Cortex of kidney (tissue), 1 donor: ENCODE measurements at places on chromosomes 16 and 17.

DNA sequence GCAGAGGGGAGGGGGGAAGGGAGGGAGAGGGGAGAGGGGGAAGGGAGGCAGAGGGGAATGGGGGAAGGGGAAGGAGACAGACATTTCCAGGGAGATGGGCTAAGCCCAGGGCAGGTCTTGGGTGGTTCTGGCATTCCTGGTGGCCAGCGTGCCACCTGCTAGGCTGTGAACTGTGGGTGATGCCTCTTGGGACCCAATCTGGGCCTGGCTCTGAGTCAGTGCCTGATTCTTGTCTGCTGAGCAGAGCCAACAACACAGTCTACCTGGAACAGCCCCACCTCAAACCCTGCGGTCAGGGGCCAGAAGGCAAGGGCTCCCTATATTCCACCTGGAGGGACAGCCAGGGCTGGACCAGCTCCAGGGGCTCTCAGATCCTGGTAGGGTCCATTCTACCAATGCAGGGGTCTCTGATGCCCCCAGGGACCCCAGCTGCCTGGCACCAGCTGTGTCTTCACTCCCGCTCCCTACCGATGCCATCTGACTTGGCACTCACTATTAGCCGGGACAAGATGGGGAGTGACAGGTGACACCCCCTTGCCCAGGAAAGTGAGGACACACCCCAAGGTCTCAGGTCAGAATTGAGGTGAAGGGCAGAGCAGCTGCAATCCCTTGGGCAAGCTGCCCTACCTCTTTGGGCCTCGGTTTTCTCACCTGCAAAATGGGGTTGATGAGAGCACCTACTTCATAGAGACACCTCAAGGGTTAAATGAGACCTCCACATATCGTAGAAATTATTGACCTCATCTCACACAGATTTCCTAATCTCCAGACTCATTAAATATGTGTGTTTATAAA, 87.2 kb downstream of the LITAF start:
- no peak for DNase-seq

- DNase-seq: no peak
Measured at GRCh38 chr17:34503528-34504195, 75.7 kb upstream of the TMEM132E start.

DNA sequence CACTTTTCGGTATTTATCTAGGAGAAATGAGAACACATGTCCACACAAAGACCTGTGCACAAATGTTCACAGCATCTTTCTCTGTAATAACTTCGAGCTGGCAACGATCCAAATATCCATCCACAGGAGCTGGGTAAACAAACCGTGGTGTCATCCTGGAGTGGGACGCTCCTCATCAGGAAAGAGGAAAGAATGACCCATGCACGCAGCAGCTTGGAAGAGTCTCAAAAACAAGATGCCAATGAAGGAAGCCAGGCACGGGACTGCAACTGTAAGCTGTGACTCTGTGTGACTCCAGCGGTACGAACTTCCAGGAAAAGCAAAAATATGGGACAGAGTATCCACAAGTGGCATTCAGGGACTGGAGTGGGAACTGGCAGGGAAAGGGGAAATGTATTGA, 36.7 kb upstream of the CIBAR2 start:
- DNase-seq: no peak

DNA sequence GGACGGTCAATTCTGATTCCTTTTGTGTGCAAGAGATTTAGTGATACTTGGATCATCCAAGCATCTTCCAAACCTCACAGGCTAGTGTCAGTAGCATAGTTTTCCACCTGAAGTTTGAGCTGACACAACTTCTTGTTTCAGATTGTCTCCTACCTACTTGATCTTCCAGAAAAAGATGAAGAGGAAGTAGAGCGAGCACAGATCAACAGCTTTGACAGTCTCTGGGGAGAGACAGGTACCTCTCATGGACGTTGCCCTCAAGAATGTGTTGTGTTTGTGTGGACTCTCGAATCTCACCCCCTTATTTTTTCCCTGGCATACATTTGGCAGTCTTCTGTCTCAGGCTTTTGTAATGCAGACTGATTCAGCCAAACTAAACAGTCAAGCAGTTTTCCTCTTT, 47.4 kb downstream of the CYB561 start:
- no peak for DNase-seq

- DNase-seq: no peak
Measured at GRCh38 chr16:82776470-82777146, 149.8 kb downstream of the CDH13 start.

- no peak for DNase-seq
Measured at GRCh38 chr16:87838643-87839541, 30.4 kb downstream of the SLC7A5 start.

DNA sequence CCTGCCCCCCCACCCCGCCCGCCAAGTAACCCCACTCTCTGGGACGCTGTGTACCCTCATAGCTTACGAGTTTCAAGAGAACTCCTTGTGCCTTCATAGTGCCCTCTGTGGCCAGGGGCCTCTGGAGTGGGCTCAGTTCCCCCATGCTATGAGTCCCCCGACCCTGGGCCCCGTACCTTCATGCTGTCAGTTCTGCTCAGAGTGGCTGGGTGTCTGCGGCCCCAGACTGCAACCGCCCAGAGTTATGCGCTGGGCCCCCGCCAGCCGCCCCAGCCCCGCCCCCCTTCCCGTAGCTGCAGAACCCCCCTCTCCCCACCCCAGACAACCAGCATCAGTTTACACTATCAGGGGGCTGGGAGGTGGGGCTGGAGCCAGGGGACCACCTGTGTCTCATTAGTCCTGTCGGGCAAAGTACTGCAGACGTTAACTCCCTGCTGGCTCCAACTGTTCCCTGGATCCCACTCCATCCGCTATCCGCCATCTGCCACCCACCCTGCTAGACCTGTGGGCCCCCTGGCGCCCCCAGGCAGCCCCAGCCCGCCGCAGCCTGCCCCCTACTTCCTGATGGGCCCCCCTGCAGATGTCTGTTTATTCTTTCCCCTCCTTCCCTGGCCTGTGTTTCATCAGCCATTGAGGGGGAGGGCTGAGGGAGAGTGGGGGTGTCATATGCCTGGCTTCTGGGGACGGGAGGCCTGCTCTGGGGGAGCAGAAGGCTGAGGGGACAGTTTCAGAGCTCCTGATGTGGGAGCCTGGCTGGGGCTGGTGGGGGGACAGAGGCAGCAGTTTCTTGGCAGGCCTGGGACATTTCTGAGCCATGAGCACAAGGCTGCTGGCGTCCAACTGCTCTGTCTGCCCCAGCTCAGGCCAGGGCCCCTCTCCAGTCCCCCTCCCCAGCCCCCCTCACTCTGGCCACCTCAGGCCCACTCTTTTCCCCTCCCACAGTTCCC, at the start of gene MFAP4:
Gene MFAP4, minus strand, starts transcription at position 217 of the 947 bp plus-strand sequence. Its CDS starts 35 bp downstream, at position 182.
- no peak for DNase-seq

DNA sequence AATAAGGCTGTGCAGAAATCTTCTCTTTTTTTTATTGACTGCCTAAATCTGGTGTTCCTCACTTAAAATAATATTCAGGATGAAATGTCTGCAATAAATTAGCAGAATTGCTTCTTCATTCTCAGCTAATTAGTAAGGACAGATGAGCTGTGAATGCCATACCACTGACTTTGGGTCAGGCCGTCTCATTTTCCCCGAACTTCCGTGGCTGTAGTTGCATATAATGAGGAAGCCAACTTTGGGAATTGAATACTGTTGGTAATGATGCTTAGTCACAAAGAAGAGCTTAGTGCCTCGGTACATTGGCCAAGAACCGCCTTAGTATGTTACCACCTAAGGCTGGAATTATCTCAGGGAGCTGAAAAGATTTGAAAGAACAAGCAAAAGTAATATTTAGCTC, 47.6 kb downstream of the NUP93 start:
- no peak for DNase-seq

DNA sequence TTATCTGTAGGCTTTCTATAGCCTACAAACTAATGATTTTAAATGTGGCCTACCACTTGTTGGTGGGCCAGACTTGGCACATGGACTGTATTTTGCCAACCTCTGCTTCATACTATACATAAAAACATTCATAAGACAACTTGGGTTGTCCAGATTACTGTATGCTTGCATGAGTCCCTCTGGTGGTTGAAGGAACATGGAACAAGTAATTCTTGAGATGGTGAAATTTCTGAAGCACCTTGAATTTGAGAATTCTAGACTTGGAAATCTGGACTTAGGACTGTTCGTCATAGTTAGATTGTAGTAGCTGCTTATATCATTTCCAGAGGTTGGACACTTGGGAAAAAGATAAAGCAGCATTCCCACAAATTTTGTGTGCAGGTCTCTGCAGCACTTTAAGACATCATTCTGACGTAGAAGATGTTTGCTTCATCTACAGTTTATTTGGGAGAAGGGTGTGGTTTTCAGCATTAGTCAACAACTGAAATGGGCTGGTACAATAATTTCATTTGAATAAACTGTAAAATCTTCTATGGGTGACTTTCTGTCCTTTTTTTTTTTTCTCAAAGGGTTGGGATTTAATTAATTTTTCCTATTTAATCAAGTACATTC, 31.2 kb downstream of the NFATC3 start:
- no peak for DNase-seq

DNA sequence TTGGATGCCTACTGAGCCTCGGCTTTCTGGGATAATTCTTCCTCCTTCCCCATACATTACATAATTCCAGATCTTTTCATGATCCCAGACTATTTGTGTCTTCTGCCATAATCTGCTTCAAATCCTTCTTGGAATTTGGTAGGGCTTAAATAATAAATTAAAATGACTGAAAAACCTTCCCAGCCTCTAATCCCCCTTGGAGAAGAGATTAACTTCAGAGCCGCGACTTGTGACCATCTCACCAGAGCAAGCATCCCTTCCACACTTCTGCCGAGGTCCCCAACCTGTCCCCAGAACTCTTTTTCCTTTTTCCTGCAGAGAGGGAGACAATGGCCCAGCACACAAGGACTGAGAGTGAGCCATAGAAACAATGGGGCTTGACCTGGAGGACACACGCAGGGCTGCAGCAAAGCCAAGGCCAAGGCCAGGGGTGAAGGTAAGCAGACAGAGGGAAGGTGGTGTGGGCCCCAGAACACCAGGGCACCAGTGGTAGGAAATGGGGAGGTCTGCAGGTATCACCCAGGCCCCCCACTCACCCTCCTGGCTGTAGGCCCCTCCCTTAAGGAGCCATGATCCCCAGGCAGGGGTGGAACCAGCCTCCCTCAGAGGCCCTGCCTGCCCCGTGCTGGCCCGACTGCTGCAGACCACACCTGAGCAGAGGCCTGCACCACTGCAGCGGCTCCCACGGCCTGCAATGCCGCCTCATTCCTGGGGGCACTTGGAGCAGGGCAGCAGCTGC, 9.6 kb upstream of the BCAR1 start:
- DNase-seq: no peak

- no peak for DNase-seq
Measured at GRCh38 chr17:1108765-1109605, 70.8 kb downstream of the ABR start.

DNA sequence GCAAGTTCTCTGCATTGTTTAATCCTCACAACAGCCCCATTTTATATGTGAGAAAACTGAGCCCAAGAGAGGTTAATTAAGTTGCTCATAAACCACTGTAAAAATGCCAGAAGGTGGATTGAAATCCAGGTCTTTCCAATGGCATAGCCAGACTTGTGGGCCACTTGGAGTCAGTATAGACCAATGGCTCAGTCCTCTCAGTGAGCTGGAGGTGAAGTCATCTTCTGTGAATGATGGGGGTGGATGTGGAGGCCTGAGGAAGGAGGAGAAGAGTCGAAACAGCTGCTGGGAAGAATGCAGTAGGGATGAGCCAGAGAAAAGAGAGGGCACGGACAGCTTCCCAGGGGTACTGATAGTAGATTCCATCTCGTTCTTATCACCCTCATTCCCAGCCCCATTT, 213.4 kb downstream of the SOX9 start:
- DNase-seq: no peak

- DNase-seq: no peak
Measured at GRCh38 chr17:77182205-77183172, 41.7 kb downstream of the SEC14L1 start.

DNA sequence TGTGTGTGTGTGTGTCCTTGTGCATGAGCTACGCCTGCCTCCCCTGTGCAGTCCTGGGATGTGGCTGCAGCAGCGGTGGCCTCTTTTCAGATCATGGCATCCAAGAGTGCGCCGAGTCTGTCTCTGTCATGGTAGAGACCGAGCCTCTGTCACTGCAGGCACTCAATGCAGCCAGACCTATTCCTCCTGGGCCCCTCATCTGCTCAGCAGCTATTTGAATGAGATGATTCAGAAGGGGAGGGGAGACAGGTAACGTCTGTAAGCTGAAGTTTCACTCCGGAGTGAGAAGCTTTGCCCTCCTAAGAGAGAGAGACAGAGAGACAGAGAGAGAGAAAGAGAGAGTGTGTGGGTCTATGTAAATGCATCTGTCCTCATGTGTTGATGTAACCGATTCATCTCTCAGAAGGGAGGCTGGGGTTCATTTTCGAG, 22.5 kb downstream of the STAT5A start:
- DNase-seq: no peak

- DNase-seq: no peak
Measured at GRCh38 chr16:70659546-70659945, 13.2 kb downstream of the IL34 start.

GRCh38 chr16:69463876-69464275, 39.5 kb downstream of the CYB5B start:
- DNase-seq: no peak

- no peak for DNase-seq
Measured at GRCh38 chr17:43875476-43876147, 28.6 kb downstream of the CD300LG start.

- DNase-seq: no peak
Measured at GRCh38 chr17:62617894-62618472, 9.5 kb upstream of the MRC2 start.

- no peak for DNase-seq
Measured at GRCh38 chr17:8789743-8790142, 9.4 kb downstream of the MFSD6L start.

GRCh38 chr17:21036361-21036881, 6.4 kb downstream of the USP22 start:
- no peak for DNase-seq

- DNase-seq: no peak
Measured at GRCh38 chr17:39995438-39995837, 14.8 kb downstream of the PSMD3 start.

GRCh38 chr17:58557981-58558380, 43.5 kb upstream of the MTMR4 start:
- no peak for DNase-seq

DNA sequence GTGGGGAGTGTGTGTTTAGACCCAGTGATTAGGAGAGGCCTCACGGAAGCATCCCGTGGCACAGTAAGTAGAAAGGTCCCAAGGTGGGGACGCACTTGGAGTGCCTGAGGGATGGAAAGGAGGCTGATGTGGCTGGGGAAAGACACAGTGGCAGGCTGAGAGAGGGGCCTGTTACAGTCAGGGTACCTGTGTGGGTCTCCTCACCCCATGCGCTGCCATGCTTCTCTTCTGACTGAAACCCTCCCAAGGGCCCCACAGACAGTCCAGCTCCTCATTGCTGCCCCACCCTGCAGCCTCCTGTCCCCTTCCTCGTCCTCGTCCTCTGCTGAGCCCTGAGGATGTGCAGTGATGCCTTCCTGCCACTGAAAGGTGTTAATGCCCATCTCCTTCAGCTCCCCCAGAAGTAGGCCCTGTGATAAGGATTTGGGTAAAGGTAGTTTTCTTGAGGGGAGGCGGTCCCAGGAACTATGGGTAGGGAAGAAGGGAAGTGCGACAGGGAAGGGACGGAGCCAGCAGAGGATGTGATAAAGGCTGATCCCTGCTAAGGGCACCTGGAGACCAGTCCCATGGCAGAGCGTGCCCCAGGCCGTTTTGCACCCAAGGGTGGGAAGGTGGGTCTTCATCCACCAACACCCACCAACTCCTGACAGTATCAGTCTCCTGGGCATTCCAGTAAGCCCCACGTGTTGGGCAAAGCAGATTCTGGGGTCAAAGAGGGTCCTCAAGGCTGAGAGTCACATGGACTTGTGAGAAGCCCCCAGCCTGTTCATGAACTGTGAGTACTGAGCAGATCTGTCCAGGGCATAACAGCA, 237.2 kb downstream of the GSG1L start:
- DNase-seq: no peak

- no peak for DNase-seq
Measured at GRCh38 chr17:47665655-47666054, 15.9 kb downstream of the KPNB1 start.
